ENCODE measurements at places on chromosomes 4 and X.

GRCh38 chrX:152989292-152989658 lies 4.6 kb downstream of the PNMA5 start:
- no peak for DNase-seq

- DNase-seq, result no peak
These were observed 17.9 kb upstream of the PGRMC1 start for GRCh38 chrX:119218198-119218597.

- no peak for DNase-seq
These were observed 122.9 kb upstream of the FMR1 start for GRCh38 chrX:147788641-147789350.

DNA sequence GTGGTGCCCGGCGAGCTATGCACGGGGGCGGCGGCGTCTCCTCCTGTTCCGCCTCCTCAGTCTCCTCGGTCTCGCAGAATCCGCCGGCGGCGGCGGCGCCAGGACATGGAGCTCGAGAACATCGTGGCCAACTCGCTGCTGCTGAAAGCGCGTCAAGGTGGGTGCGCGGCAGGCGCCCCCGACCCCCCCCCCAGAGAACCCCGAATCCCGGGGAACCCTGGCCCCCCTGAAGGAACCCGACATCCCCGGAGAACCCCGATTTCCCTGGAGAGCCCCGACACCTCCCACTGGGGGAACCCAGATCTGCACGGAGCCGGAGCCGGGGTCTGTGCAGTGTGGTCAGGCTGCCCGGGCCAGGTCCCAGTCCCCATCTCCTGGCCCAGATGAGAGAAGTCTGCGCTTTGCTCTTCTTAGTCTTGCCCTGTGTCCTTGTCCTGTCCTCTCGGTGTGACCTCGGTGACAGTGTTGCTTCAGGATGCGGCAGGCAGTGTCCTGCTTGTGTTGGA lies 648 bp downstream of the GRK4 start:
- DNase-seq, result no peak

GRCh38 chrX:133530960-133531359 lies 115.7 kb upstream of the GPC4 start:
- DNase-seq, result no peak

- peak; percentile 39 for DNase-seq
These were observed at the start of gene EPHA5 for GRCh38 chr4:65670331-65671031. Gene EPHA5, minus strand, starts transcription at chr4:65670489. Its CDS starts 747 bp downstream, at chr4:65669742.

DNA sequence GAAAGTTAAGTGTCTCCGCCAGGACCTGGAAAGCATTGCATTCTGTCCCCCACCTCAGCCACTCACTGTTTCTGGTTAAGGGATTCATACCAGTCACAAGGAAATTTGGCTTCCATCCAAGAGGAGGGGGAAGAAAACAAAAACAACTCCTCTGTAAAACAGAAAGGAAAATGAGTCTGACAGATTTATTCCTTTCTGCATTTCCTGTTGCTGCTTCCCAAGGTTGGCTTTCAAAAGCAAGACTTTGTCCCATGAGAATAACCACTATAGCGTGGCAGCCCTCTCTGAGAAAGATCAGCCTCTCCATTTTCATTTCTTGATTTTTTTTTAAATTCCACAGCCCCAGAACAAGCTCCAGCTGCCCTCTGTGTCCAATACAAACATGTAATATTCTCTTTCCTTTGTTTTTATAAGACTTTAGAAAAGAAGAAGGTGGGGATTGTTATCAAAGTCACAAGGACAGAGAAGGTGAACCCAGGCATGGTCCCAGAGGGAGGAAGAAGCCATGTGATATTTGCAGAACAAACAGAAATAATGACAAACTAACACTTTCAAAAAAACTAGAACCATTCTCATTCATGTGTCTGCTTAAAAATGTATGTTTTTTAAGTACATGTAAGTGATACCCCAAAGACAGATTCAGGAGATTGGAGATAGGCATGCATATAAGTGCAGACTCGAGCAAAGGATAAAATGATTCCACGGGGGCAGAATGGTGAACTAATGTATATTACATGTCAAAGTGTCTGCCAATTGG lies 90.7 kb upstream of the DCLK2 start:
- no peak for DNase-seq

- DNase-seq, result no peak
These were observed 40.4 kb upstream of the NOCT start for GRCh38 chr4:138975225-138975624.

DNA sequence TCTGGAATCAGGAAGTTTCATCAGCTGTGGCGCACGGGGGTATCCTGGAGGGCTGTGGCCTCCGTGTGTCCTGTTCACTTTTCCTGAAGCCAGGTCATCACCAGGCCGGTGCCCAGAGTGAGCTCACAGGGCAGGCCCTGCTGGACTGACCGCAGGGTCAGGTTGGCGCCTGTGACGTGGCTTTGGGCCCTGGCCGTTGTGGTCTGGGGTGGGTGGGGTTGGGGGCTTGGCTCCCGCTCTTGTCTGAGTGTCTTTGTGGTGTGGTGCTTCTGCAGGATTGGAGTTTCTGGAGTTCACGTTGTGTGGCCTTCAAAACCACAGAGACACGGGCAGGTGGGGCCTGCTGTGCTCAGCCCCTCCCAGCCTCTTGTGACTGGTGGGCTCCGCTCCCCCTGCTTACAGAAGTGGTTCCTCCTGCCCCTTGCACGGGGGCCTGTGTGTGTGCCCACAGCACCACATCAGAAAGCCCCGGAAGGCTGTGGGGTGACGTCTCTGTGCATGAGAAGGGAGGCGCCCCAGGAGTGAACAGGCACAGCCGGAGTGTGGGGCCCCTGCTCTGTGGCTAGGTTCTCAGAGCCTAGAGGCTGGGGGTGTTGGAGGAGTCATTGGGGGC lies 9.5 kb downstream of the RGS12 start:
- DNase-seq, result peak; percentile 95

DNA sequence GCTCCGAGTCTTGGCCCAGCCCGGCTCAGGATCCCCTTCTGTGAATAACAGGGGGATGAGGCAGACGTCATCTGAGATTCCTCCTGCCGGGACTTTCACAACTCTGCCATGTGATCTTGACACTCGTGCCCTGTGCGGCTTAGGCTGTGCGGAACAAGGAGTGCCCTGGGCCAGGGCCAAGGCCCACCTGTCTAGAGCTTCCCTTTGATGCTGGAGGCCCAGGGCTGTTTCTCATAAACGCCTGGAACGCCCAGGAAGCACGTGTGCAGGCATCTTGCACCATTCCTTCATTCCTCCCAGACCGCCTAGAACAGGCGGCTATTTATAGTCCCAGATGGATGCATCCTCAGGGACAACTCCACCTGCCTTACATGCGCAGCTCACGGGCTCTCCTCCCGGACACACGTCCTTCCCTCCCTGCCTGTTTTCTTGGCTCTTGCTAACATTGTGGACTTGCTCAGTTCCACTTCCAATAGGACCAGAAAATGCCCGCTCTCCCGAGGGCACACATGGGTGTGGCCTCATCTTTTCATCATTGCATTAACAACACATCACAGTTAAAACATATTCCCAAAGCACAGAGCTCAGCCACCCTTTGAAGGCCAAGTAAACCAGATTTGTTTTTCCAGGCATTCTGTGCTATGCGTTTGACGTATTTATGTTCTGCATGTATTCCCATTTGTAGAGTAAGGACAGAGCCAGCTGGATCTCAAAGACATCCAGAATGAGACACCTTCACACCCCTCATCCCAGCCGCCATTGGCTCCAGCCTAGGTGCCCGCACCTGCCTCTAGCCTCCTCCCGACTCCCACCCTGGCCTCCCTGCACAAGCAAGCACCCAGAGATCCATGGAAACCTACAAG lies 57.2 kb downstream of the ABLIM2 start:
- no peak for DNase-seq

DNA sequence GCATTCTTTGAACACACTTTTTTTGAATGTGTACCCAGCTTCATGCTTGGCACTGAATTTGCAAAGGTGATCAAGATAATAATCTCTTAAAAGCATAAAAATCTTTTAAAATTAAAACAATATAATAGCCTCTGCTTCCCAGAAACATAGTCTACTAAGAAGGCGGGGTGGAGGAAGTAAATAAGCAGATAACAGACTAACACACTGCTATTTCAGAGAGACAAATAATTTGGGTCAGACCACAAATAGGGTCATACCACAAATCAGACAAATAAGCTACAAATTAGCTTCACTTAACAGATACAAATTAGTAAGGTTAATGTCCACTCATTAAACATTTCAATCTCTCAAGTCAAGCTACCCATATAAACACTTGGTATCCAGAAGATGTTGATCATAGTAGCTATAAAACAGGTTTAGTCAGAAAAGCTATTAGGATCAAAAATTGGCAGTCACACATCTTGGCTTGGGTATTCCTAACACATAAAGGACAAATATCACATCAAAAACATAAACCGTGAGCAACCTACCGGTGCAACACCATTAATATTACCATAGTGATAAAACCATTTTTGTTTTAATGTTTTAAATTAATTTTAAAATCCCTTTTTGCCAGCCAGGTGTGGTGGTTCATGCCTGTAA lies 47.3 kb downstream of the PPP3CA start:
- DNase-seq, result no peak

GRCh38 chr4:86011117-86011516 lies 348.7 kb downstream of the MAPK10 start:
- DNase-seq, result no peak

- DNase-seq, result no peak
These were observed 1.3 kb upstream of the MAMLD1 start for GRCh38 chrX:150361777-150362351.

GRCh38 chrX:137575596-137576255 lies 9.8 kb downstream of the ZIC3 start:
- DNase-seq, result no peak

GRCh38 chrX:137428221-137428661 lies 137.7 kb upstream of the ZIC3 start:
- no peak for DNase-seq

DNA sequence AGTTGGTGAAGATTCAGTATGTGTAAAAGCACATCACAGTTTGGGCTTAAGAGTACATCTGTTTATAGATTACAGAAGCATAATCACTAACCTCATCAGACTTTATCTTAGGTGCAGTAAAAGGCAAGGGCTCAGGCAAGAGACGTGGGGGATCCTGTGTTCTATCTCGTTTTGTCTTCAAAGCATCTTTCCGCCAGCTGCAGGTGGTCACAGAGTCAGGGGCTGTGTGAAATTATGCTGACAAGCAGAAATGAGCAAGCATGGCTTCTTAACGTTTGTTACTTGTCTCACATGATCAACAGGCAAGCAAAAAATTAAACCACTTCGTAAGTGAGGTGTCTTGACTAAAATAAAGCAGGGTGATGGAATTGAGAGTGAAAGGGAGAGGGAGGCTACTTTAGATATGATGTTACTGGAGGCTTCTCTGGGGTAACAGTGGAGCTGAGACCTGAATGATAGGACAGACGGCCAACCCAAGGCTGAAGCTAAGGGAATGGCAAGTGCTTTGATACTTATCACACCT lies 1.4 kb upstream of the TEC start:
- DNase-seq, result peak; percentile 84

DNA sequence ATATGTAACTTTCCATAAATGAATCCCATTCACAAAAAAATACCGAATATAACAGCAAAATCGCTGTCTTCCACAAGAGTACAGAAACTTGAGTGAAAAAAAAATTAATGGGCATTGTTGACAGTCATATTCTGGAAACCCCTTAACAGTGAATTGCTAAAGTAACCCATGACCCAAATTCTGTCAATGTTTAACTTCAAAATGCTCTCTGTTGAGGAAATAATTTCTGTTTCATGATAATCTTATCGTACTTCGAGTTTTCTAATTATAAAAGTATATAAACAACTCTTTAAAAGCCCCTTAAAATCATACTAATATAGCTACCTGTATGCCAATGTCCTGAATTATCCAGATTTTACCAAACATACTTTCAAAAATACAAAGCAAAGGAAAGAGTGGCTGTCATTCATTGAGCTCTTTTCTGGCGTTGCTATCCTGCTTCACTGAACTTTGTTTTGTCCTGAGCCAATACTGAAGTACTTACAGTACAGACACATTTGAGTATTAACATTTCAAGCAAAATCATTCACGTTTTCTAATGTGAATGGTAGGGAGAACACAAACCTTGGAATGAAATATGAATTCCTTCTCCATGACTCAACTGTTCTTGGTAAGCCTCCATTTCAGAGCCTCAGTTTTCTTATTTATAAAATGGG lies 2.4 kb downstream of the XAGE3 start:
- no peak for DNase-seq

- DNase-seq, result no peak
These were observed 19.3 kb downstream of the SEL1L3 start for GRCh38 chr4:25843340-25844097.

GRCh38 chr4:140944572-140944971 lies 188.4 kb upstream of the TBC1D9 start:
- no peak for DNase-seq

- DNase-seq, result no peak
These were observed 37.9 kb upstream of the FGFBP2 start for GRCh38 chr4:16000708-16001483.

GRCh38 chr4:2400841-2401609 lies 17.4 kb downstream of the ZFYVE28 start:
- DNase-seq, result no peak

- no peak for DNase-seq
These were observed 195.1 kb downstream of the FBXW7 start for GRCh38 chr4:152340818-152341217.

All from Jurkat, Clone E6-1 (cell line).